ENCODE measurements at places on chromosomes 12 and 14. TPM values are rescaled to one million over a fixed set of nuclear protein-coding genes. Genes with fewer than 3 reads are reported as not detected.

The GPR137C gene
- total RNA-seq: 0.65 TPM

The ADAM20 gene
- total RNA-seq: 1.0 TPM

The DBX2 gene
- total RNA-seq: 0.40 TPM

The GYS2 gene
- total RNA-seq: not detected

The UTP20 gene
- total RNA-seq: 13.5 TPM

The VCPKMT gene
- 11.6 TPM for total RNA-seq

The RNASE1 gene
- 40.5 TPM for total RNA-seq

The TMPRSS12 gene
- total RNA-seq: not detected

The KERA gene
- total RNA-seq: not detected

GRCh38 chr12:10293570-10294227, 14.0 kb upstream of the KLRD1 start:
- no peak overlapping the region for H3K27ac ChIP-seq
- no peaks in the 10 kb centered on the region for H3K4me1 ChIP-seq
- DNase-seq: no peak
- no peaks in the 10 kb centered on the region for H3K36me3 ChIP-seq

- no peaks in the 10 kb centered on the region for H3K27me3 ChIP-seq
- peaks cover 18% of the 10 kb centered on the region for H3K4me1 ChIP-seq
- no peak for DNase-seq
These were observed 2.4 kb downstream of the CEP83 start for GRCh38 chr12:94457311-94457710.

GRCh38 chr12:7293670-7294069, 10.2 kb upstream of the ACSM4 start:
- no peaks in the 10 kb centered on the region for H3K36me3 ChIP-seq
- H3K27me3 ChIP-seq: no peaks in the 10 kb centered on the region
- H3K27ac ChIP-seq: no peak overlapping the region
- no peaks in the 10 kb centered on the region for H3K4me1 ChIP-seq
- no peak for DNase-seq

GRCh38 chr12:108107293-108107692, 21.8 kb upstream of the WSCD2 start:
- peaks cover 5% of the 10 kb centered on the region for H3K27me3 ChIP-seq
- H3K27ac ChIP-seq: no peak overlapping the region
- peak; percentile 7 for DNase-seq
- no peak overlapping the region for H3K4me3 ChIP-seq

- no peak overlapping the region for H3K27ac ChIP-seq
- H3K4me3 ChIP-seq: no peak overlapping the region
- no peaks in the 10 kb centered on the region for H3K4me1 ChIP-seq
- DNase-seq: no peak
- no peaks in the 10 kb centered on the region for H3K27me3 ChIP-seq
These were observed 527.2 kb downstream of the NRXN3 start for GRCh38 chr14:78697341-78697740.

DNA sequence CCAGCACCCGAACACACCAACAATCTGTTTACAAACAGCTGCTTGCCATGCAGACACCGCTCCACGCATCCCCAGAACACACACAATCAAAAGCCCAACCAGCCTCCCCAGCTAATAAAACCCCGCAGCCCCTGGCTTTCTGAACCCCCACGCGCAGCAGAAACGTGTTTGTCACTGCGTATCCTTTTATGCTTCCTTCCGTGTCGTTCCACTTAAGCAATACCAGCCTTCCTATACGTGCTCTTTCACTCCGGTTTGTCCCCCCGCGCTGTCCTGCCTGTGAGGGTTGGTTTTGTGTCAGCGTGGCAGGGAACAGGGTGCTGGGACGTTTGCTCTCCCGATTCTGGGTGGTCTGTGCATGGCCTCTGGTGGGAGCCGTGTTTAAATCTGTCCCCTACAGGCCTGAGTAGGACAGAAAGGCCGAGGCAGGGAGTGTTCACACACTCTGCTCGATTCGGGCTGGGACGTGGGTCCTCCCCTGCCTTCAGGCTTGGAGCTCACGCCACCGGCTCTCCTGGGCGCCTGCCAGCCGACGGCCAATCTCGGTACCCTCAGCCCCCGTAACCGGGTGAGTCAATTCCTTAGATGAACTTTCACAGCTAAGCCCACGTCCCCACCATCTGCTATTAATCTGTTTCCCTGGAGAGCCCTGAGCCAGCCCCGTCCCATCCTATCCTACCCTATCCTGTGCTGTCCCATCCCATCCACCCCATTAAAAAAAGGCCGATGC, 60.0 kb downstream of the NOC4L start:
- DNase-seq: no peak
- H3K27ac ChIP-seq: no peak overlapping the region
- no peak overlapping the region for H3K4me3 ChIP-seq
- no peaks in the 10 kb centered on the region for H3K36me3 ChIP-seq
- peaks cover 21% of the 10 kb centered on the region for H3K4me1 ChIP-seq

GRCh38 chr14:22448035-22448904, 140.8 kb downstream of the DAD1 start:
- H3K4me1 ChIP-seq: no peaks in the 10 kb centered on the region
- no peak for DNase-seq

DNA sequence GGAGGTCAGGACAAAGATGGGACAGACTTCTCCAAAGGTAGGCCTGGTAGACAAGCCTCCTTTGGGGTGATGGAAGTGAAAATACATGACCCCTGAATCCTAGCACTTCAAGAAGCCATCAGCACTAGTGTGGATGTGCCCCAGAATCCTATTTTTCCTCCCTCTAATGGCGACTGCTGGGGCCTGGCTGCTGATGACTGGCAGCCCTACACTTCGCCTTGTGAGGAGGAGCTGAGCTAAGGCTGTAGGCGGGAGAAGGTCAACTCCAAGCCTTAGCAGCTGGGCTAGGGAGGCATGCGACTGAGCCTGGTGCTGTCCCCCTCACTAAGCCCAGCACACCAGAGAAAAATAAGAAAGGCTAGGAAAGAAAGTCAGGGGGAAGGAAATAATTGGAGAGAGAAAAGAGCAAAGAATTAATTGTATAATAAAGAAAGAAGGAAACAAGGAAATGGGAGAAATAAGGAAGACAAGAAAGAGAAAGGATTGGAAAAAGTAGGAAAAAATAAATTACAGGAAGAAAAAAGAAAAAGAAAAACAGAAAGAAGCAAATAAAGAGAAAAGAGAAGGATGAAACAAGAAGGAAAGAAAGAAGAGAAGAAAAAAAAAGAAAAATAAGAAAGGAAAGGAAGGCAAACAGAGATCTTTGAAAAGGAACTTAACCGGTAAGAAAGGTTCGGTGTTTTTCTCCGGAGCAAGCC, 4.7 kb upstream of the HOXC10 start:
- H3K4me1 ChIP-seq: peaks cover 69% of the 10 kb centered on the region
- peak overlapping the region; percentile 60 for H3K4me3 ChIP-seq
- peaks cover 78% of the 10 kb centered on the region for H3K27me3 ChIP-seq

DNA sequence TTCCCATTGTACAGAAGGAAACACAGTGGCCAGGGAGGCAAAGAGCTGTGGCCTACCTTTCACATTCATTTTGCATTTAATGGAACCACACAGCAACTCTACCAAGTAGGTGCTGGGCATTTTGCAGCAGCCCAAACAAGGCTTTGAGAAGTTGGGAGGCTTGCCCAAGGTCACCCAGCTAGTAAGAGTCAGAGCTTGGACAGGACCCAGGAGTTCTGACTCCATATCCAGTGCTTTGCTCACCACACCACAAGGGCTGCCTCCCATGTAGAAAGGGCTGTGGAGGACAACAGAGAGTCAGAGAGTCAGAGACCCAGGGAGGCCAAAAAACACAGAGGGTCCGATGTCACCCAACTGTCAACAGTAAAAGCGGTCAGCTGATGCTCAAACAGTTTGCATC, 400.2 kb downstream of the BCL11B start:
- H3K27me3 ChIP-seq: no peaks in the 10 kb centered on the region
- DNase-seq: peak; percentile 34
- no peaks in the 10 kb centered on the region for H3K36me3 ChIP-seq
- no peak overlapping the region for H3K27ac ChIP-seq
- H3K4me1 ChIP-seq: no peaks in the 10 kb centered on the region

DNA sequence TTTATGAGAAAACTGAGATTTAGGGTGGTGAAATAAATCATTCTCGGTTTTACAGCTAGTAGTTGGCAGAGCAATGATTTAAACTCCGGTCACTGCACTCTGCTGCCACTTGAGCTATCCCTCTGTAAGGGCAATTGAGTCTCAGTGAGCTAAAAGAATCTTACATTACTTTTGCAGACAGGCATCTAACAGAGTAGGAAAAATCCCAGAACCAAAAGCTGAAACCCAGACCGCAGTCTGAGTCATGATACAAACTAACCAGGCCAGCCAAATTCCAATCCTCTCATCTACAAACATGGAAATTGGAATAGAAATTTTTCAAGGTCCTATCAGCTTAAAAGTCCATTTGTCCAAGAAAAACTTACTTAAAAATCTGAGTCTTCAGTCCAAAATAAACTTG, 73.7 kb downstream of the ANKS1B start:
- H3K36me3 ChIP-seq: no peaks in the 10 kb centered on the region
- no peak for DNase-seq
- no peak overlapping the region for H3K4me3 ChIP-seq
- no peak overlapping the region for H3K27ac ChIP-seq
- H3K27me3 ChIP-seq: no peaks in the 10 kb centered on the region

DNA sequence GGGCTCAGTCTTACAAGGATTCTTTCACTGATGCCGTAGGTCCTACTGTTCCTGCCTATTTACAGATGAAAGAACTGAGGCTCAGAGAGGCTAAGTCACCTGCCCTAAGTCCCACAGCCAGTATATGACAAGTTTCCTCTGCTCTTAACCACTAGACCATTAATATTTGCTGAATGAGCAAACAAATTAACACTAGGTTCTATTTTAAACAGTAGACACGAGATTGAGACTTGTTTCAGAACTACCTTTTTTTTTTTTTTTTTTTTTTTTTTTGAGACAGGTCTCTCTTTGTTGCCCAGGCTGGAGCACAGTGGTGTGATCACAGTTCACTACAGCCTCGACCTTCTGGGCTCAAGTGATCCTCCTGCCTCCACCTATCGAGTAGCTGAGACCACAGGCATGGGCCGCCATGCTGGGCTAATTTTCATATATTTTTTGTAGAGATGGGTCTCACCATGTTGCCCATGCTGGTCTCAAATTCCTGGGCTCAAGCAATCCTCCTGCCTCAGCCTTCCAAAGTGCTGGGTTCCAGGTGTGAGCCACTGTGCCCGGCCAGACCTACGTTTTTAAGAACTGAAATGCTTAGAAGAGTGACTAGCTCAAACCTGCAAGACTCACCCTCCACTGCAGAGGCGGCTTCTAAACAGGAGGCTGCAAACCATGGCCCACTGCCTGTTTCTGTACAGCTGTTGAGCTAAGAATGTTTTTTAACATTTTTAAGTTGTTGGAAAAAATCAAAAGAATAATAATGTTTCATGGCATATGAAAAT, 12.9 kb downstream of the SYNE3 start:
- no peak overlapping the region for H3K27ac ChIP-seq
- no peak overlapping the region for H3K4me3 ChIP-seq
- DNase-seq: no peak
- no peaks in the 10 kb centered on the region for H3K36me3 ChIP-seq
- H3K27me3 ChIP-seq: no peaks in the 10 kb centered on the region

GRCh38 chr14:68113343-68113930, 293.9 kb downstream of the RAD51B start:
- DNase-seq: no peak
- no peaks in the 10 kb centered on the region for H3K27me3 ChIP-seq
- no peaks in the 10 kb centered on the region for H3K36me3 ChIP-seq
- no peak overlapping the region for H3K27ac ChIP-seq

GRCh38 chr12:79665212-79665887, 25.4 kb downstream of the PAWR start:
- H3K4me3 ChIP-seq: no peak overlapping the region
- DNase-seq: no peak
- no peaks in the 10 kb centered on the region for H3K27me3 ChIP-seq
- no peaks in the 10 kb centered on the region for H3K36me3 ChIP-seq

GRCh38 chr12:88572781-88573549, 7.3 kb downstream of the KITLG start:
- H3K4me1 ChIP-seq: peaks cover 82% of the 10 kb centered on the region
- no peak for DNase-seq
- H3K27me3 ChIP-seq: no peaks in the 10 kb centered on the region
- no peak overlapping the region for H3K27ac ChIP-seq
- no peak overlapping the region for H3K4me3 ChIP-seq

DNA sequence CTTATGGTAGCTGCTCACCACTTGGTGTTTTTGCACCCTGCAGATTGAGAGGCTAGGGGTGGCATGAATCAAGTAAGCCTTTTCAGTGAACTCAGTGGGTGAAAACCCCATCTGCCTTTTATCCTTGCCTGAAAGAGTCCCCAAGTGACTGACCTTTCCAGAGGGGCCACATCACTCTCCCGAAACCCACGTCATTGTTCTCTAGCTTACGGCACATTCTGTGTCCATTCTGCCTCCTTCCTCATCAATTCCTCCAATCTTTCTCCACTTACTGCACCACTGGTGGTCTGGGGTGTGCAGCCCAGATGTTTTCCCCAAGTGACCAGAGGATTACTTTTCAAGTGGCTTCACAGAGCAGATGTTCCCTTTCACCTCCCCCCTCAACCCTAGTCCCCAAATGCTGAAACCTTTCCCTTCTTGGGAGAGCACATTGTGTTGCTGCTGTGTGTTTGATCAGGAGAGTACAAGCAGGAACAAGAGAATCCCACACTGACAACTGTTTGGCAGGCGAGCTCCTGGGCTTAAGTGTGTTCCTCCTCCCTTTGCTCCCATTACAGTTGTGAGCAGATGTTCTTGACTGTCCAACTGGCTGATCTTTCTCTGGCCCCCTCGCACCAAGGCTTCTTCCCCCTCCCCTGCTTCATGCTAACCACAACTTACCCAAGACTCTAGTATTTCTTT, 138.0 kb upstream of the IGF1 start:
- no peak overlapping the region for H3K4me3 ChIP-seq
- H3K36me3 ChIP-seq: no peaks in the 10 kb centered on the region
- no peak for DNase-seq
- no peaks in the 10 kb centered on the region for H3K4me1 ChIP-seq
- H3K27ac ChIP-seq: no peak overlapping the region

DNA sequence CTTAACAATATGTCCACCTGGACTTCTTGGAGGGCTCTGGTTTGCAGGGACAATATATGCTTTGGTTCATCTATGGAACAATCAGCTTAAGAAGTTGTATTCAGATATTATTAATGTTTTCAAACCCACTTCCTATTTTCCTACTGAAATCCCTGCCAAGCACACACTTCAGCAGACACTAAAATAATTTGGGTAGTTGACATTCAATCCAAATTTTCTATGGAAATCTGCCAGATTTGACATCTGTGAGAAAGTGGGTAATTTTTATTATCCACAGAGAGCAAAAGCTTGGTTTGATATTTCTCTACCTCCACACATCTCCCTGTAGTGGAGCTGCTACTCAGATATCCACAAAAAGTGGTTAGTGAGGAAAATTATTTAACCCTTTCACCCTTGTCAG, 378.8 kb upstream of the SOX5 start:
- H3K27ac ChIP-seq: no peak overlapping the region
- no peaks in the 10 kb centered on the region for H3K36me3 ChIP-seq
- H3K27me3 ChIP-seq: no peaks in the 10 kb centered on the region
- DNase-seq: no peak
- H3K4me1 ChIP-seq: no peaks in the 10 kb centered on the region

DNA sequence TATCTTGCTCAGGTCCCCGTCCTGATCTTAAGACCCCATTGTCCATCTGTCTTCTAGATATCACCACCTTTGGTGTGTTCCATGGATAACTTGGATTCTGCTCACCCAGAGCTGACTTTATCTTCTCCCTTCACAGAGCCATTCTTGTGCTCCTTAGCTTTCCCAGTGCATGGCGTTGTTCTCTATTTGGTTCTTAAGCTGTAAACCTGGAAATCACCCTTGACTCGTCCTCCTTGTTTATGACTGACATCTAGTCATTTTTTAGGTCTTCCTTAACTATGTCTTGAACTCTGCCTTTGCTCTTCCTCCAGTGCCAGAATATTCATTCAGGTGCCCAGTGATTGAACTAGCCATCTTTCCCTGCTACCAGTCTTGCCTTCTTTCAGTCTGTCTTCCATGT, 11.7 kb downstream of the STK38L start:
- no peak overlapping the region for H3K27ac ChIP-seq
- DNase-seq: no peak
- H3K27me3 ChIP-seq: no peaks in the 10 kb centered on the region
